ENCODE measurements at places on chromosomes 3 and 15. TPM values are rescaled to one million over a fixed set of nuclear protein-coding genes. Genes with fewer than 3 reads are reported as not detected.

The PXK gene
- total RNA-seq: 29.5 TPM

The PARL gene
- 32.3 TPM for total RNA-seq

The IL17RD gene
- 6.2 TPM for total RNA-seq

The ZPLD1 gene
- total RNA-seq: 0.12 TPM

The MYLK gene
- total RNA-seq: 17.7 TPM

The PLCL2 gene
- 14.2 TPM for total RNA-seq

The GATA2 gene
- 2.6 TPM for total RNA-seq

The STRIT1 gene
- 1.2 TPM for total RNA-seq

The GRK7 gene
- 0.07 TPM for total RNA-seq

The UBA7 gene
- 10.7 TPM for total RNA-seq

The LRRC2 gene
- 0.28 TPM for total RNA-seq

The SLC9C1 gene
- total RNA-seq: 0.03 TPM

The SPTSSB gene
- total RNA-seq: 5.0 TPM

GRCh38 chr3:72279068-72279604, 494.2 kb upstream of the PROK2 start:
- peaks cover 20% of the 10 kb centered on the region for H3K4me1 ChIP-seq
- no peaks in the 10 kb centered on the region for H3K27me3 ChIP-seq
- no peak overlapping the region for H3K4me3 ChIP-seq
- peak overlapping the region; percentile 87 for H3K27ac ChIP-seq
- peak; percentile 66 for DNase-seq
- H3K36me3 ChIP-seq: no peaks in the 10 kb centered on the region

- no peak for DNase-seq
- H3K4me1 ChIP-seq: no peaks in the 10 kb centered on the region
- no peaks in the 10 kb centered on the region for H3K36me3 ChIP-seq
- H3K27ac ChIP-seq: no peak overlapping the region
- H3K27me3 ChIP-seq: no peaks in the 10 kb centered on the region
- no peak overlapping the region for H3K4me3 ChIP-seq
Measured at GRCh38 chr3:154779571-154779970, 300.5 kb upstream of the MME start.

DNA sequence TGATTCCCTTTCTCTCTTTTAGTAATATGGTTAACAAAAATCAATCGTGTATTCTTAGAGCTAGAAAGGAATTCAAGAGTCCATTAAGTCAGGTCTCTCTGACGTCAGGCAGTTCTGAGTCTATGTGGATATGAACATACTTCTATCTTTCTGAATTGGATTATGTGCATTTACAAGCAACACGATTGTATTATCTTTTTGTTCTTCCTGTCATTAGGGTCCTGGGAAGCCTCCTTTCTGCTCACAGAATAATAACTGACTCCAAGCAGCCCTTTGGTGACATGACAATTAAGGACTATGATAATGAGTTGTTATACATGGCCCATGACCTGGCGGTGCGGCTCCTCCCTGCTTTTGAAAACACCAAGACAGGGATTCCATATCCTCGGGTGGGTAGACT, 14.0 kb downstream of the EDEM1 start:
- H3K36me3 ChIP-seq: peaks cover 6% of the 10 kb centered on the region
- no peak overlapping the region for H3K4me3 ChIP-seq
- H3K27me3 ChIP-seq: no peaks in the 10 kb centered on the region
- DNase-seq: no peak
- peaks cover 9% of the 10 kb centered on the region for H3K4me1 ChIP-seq

GRCh38 chr15:57041416-57041815, 123.0 kb downstream of the TCF12 start:
- no peak for DNase-seq
- no peaks in the 10 kb centered on the region for H3K36me3 ChIP-seq
- no peak overlapping the region for H3K27ac ChIP-seq
- no peaks in the 10 kb centered on the region for H3K27me3 ChIP-seq

GRCh38 chr3:155772801-155773200, 27.9 kb upstream of the PLCH1 start:
- H3K36me3 ChIP-seq: no peaks in the 10 kb centered on the region
- DNase-seq: no peak
- no peak overlapping the region for H3K27ac ChIP-seq
- H3K27me3 ChIP-seq: no peaks in the 10 kb centered on the region
- H3K4me1 ChIP-seq: no peaks in the 10 kb centered on the region
- H3K4me3 ChIP-seq: no peak overlapping the region

- no peak for DNase-seq
- no peaks in the 10 kb centered on the region for H3K4me1 ChIP-seq
- H3K36me3 ChIP-seq: no peaks in the 10 kb centered on the region
- no peaks in the 10 kb centered on the region for H3K27me3 ChIP-seq
- no peak overlapping the region for H3K4me3 ChIP-seq
Measured at GRCh38 chr3:74304424-74304823, 310.0 kb downstream of the CNTN3 start.

GRCh38 chr3:141303481-141304223, 64.7 kb upstream of the ZBTB38 start:
- no peak overlapping the region for H3K27ac ChIP-seq
- no peaks in the 10 kb centered on the region for H3K36me3 ChIP-seq
- DNase-seq: peak; percentile 87
- no peaks in the 10 kb centered on the region for H3K27me3 ChIP-seq
- no peak overlapping the region for H3K4me3 ChIP-seq

DNA sequence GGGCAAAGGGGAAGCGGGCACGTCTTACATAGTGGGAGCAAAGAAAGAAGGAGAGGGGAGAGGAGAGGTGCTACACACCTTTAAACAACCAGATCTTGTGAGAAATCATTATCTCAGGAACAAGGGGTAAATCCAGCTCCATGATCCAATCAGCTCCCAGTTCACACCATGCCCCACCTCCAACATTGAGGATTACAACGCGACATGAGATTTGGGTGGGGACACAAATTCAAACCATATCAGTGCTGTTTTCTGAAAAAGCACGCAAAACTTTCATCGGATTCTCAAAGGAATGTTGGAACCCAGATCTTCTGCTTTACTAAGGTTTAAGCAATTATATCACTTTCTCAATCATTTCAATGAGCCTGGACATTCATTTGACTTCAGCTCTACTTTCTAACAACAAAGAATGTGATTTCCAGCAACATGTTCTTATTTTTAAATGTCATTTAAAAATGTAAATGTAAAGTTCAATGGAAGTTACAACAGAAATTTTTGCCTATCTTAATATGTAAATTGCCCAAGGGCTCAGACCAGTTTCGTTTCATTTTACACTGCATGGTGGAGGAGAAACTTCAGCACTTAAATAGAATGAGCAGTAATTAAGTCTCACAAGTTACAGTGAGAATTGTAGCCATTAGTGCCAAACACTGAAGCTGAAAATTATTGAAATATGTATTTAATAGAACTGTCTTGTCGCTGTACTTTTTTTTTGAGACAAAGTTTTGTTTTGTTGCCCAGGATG, 8.4 kb upstream of the CCDC54 start:
- H3K4me3 ChIP-seq: no peak overlapping the region
- H3K36me3 ChIP-seq: no peaks in the 10 kb centered on the region
- H3K27me3 ChIP-seq: no peaks in the 10 kb centered on the region
- no peak overlapping the region for H3K27ac ChIP-seq
- H3K4me1 ChIP-seq: no peaks in the 10 kb centered on the region

- no peaks in the 10 kb centered on the region for H3K4me1 ChIP-seq
- no peak overlapping the region for H3K27ac ChIP-seq
- H3K4me3 ChIP-seq: no peak overlapping the region
- H3K36me3 ChIP-seq: no peaks in the 10 kb centered on the region
- no peaks in the 10 kb centered on the region for H3K27me3 ChIP-seq
- peak; percentile 55 for DNase-seq
Measured at GRCh38 chr15:23648920-23649515, 1.4 kb upstream of the MAGEL2 start.

DNA sequence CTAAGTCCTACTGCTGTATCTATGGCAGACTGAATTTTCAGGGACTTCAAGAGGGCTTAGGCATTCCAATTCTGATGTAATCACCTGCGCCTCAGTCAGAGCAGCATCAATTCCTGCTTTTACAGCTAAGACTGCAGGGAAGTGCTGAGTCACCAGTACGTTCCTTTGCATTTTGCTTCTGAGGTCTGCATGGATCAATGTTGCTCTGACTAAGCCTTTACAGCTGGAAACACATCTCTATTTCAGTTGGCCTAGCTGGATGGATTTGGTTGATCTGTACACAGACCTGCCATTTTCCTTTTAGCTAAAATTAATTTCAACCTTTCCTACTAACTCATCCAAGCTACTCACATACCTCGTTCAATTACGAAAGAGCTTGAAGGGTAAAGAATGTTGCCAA, 51.3 kb downstream of the ETV5 start:
- H3K27ac ChIP-seq: no peak overlapping the region
- no peak overlapping the region for H3K4me3 ChIP-seq
- no peaks in the 10 kb centered on the region for H3K27me3 ChIP-seq
- H3K36me3 ChIP-seq: no peaks in the 10 kb centered on the region
- peaks cover 6% of the 10 kb centered on the region for H3K4me1 ChIP-seq

GRCh38 chr15:98548139-98548971, 100.0 kb upstream of the IGF1R start:
- DNase-seq: peak; percentile 84
- H3K36me3 ChIP-seq: no peaks in the 10 kb centered on the region
- peaks cover 44% of the 10 kb centered on the region for H3K27me3 ChIP-seq
- peak overlapping the region; percentile 91 for H3K27ac ChIP-seq
- H3K4me3 ChIP-seq: peak overlapping the region; percentile 62

GRCh38 chr3:161137260-161137659, 32.1 kb upstream of the B3GALNT1 start:
- H3K27me3 ChIP-seq: no peaks in the 10 kb centered on the region
- no peak overlapping the region for H3K4me3 ChIP-seq
- no peak overlapping the region for H3K27ac ChIP-seq

GRCh38 chr3:158269942-158270341, 160.1 kb downstream of the RSRC1 start:
- H3K4me3 ChIP-seq: no peak overlapping the region
- no peak overlapping the region for H3K27ac ChIP-seq
- DNase-seq: no peak
- no peaks in the 10 kb centered on the region for H3K27me3 ChIP-seq
- no peaks in the 10 kb centered on the region for H3K36me3 ChIP-seq
- H3K4me1 ChIP-seq: no peaks in the 10 kb centered on the region

GRCh38 chr3:101635954-101636798, 40.8 kb downstream of the ZBTB11 start:
- peak; percentile 66 for DNase-seq
- H3K4me1 ChIP-seq: peaks cover 2% of the 10 kb centered on the region
- no peak overlapping the region for H3K4me3 ChIP-seq

GRCh38 chr3:52535411-52536111, 844 bp upstream of the UQCC5 start:
- H3K36me3 ChIP-seq: no peaks in the 10 kb centered on the region
- no peaks in the 10 kb centered on the region for H3K27me3 ChIP-seq
- DNase-seq: no peak
- no peak overlapping the region for H3K4me3 ChIP-seq

- no peaks in the 10 kb centered on the region for H3K27me3 ChIP-seq
- no peaks in the 10 kb centered on the region for H3K4me1 ChIP-seq
- DNase-seq: no peak
- no peak overlapping the region for H3K4me3 ChIP-seq
- H3K27ac ChIP-seq: no peak overlapping the region
Measured at GRCh38 chr15:43279496-43279895, 12.8 kb upstream of the TGM5 start.

DNA sequence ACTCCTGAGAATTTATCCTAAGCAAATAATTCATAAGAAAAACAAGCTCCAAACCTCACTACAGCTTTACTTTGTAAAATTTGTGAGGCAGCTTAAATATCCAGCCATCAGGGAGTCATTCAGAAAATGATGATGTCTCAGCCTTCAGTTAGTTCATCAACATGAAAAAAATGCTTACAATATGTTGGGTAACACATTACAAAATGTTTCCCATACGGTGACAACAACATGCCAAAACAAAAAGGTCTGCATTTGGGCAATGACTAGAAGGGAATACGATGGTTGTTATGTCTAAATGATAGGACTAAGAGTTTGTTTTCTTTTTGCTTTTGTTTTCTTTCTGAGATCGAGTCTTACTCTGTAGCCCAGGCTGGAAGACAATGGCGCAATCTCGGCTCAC, 47.0 kb upstream of the CFAP161 start:
- no peak for DNase-seq
- no peak overlapping the region for H3K4me3 ChIP-seq
- no peaks in the 10 kb centered on the region for H3K4me1 ChIP-seq
- no peak overlapping the region for H3K27ac ChIP-seq

DNA sequence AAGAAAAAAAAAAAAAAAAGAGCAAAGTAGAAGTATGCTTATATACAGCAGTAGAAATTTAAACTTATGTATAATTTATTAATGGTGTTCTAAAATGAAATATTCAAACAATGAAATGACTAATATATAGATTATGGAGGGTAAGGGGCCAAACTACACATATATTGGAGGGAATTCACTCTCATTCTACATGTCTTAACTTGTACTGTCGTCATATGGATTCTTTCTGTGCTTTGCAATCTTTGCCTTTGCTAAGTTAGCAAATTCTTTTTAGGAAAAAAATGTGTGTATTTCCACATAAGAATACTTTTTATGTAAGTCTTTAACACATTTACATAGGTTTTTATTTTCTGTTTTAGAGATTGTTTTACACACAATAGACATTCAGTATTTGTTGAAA, 118.9 kb upstream of the MBNL1 start:
- no peaks in the 10 kb centered on the region for H3K4me1 ChIP-seq
- no peaks in the 10 kb centered on the region for H3K27me3 ChIP-seq
- no peaks in the 10 kb centered on the region for H3K36me3 ChIP-seq
- H3K27ac ChIP-seq: no peak overlapping the region
- no peak overlapping the region for H3K4me3 ChIP-seq

- H3K4me1 ChIP-seq: no peaks in the 10 kb centered on the region
- no peak for DNase-seq
- no peak overlapping the region for H3K27ac ChIP-seq
- H3K4me3 ChIP-seq: no peak overlapping the region
Measured at GRCh38 chr3:113677737-113678136, 18.7 kb downstream of the USF3 start.

DNA sequence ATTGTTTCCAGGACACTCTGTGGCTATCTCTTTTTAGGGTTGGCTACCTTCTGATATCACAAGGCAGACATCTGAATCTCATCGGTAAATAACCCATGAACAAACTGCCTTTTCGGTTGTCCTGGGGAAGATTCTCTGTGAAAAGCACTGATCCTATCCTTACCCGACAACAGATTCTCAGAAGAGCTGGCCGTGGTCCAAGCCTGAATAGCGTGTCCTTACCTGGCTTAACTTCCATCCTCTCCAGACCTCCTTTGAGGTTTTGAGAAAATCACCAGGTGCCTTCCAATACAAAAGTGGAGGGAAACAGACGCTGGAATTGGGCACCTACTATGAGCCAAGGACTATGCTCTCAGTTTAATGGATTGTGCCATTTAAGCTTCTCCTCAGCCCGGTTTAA, 87.4 kb upstream of the ARHGEF3 start:
- H3K27ac ChIP-seq: peak overlapping the region; percentile 16
- H3K27me3 ChIP-seq: no peaks in the 10 kb centered on the region
- peaks cover 35% of the 10 kb centered on the region for H3K4me1 ChIP-seq
- H3K36me3 ChIP-seq: no peaks in the 10 kb centered on the region
- no peak overlapping the region for H3K4me3 ChIP-seq

Data from hepatocyte (in vitro differentiated cells).